Renal cortical epithelial cell (primary cell): ENCODE measurements at places on chromosomes 11 and 22. TPM values are rescaled to one million over a fixed set of nuclear protein-coding genes. Genes with fewer than 3 reads are reported as not detected.

DNA sequence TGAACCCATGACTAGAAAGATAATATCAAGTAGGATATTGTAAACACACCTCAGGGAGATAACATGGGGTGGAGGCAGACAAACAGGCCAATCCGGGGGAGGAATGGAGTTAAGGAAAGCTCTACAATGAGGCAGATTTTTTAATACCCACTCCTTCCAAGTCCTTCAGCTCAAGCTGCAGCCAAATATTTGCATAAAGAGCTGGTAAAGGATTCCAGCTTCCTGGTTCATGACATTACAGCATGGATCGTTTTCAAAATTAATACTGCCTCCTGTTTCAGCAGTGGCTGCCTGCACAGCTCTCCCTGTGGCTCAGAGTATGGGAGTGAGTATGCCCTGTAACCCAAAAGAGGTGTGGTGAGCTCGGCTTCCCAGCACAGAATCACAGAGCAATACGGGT, 5.1 kb downstream of the POU2AF3 start:
- DNase-seq = peak; percentile 46

GRCh38 chr11:97909614-97910399, 1110.9 kb upstream of the CNTN5 start:
- DNase-seq = no peak

GRCh38 chr11:117989351-117990102, 3.3 kb downstream of the IL10RA start:
- DNase-seq = no peak

GRCh38 chr11:27717377-27717776, 17.1 kb upstream of the BDNF start:
- peak; percentile 20 for DNase-seq

DNA sequence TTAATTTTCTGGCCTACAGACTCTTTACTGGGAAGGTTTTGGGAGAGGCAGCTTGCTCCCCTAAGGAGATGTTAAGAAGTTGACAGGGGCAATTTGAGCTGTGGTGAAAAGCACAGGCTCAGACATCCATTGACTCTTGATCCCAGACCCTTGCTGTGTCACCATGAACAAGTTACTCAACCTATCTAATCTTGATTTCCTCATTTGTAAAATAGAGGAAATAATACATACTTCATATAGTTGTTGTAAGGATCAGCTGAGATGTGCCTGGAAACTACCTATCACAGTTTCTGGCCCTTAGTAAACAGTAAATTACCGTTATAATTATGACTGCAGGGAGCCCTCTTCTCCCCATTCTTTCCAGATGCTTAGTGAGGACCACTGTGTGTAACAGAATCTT, 16.6 kb upstream of the SCGB1D4 start:
- no peak for DNase-seq

DNA sequence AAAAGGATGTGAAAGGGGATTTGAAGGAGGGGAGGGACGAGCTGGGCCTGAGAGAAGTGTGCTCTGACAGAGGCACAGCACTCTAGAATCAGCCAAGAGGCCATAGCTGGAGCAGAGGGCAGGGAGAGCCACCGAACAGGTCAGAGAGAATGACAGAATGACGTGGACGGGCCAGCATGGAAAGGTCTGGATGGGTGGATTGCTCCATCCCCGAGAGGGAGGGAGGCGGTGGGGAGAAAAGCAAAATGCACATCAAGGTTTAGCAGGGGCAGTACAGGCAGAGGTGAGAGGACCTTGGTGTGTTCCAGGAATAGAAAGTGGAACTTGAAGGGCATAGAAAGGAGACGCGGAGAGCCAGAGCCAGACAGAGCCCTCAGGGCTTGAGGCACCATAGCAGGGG, 6.9 kb downstream of the PMM1 start:
- no peak for DNase-seq

DNA sequence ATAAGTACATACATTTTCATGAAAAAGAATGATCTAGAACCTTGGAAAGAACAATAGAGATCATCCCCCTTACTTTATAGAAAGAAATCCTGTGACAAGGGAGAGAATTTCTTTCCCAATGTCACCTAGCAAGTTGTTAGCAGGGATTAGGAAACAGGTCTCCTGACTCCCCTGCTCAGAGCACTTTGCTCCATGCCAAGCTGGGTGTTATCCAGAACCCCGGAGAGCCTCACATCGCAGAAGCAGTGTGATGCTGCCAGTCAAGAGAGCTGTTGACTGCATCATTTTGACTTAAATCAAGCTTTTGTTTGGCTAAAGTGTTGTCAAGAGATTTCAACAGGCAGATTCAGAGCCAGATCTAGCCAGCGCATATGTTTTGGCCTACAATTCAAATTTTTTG, 3.6 kb upstream of the RRAS2 start:
- DNase-seq = no peak

DNA sequence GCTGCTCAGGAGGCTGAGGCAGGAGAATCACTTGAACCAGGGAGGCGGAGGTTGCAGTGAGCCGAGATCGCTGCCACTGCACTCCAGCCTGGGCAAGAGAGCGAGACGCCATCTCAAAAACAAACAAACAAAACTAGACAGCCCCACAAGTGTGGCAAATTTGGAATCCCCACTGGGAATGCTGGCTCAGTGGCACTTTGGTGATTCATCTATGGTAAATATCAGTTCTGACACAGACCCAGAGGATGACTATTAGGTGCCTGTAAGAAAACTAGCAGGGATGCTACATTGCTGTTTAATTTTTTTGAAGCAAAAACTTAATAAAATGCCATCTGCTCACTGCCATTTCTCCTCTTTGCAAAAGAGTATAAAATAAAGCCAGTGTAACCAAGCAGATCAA, 107.9 kb downstream of the NAT10 start:
- DNase-seq = peak; percentile 41

GRCh38 chr11:17354601-17354991, 3.0 kb downstream of the NCR3LG1 start:
- peak; percentile 61 for DNase-seq

- DNase-seq = no peak
Measured at GRCh38 chr11:59225017-59225416, 12.3 kb upstream of the MPEG1 start.

DNA sequence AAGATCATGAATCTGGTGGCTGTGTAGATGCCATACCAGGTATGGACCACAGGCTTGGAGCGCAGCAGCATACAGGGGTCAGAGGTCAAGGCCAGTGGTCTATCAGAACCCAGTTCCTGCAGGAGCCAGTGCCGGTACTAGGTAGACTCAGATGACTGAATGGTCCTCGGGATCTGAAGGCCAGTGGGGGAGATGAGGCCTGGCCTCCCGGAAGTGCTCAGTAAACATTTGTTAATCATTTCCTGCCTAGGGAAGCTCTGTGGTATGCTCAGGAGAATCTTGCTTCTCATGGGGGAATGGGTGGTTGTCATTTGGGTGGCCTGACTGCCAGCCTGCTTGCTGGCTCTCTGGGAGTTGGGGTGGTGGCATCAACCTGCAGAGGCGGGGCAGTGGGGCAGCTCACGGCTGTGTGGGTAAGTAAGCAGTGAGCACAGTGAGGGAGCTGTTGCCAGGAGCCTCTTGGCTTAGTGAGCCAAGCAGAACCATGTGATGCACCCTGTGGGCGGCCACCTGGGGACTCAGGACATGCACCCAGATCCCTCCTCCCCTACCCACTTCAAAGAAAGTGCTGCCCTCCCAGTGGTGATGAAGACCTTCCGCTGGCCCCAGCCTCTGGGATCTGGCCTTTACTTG, 33.0 kb downstream of the PTPRJ start:
- peak; percentile 80 for DNase-seq

- DNase-seq = no peak
Measured at GRCh38 chr22:30754521-30754920, 59.8 kb downstream of the OSBP2 start.

DNA sequence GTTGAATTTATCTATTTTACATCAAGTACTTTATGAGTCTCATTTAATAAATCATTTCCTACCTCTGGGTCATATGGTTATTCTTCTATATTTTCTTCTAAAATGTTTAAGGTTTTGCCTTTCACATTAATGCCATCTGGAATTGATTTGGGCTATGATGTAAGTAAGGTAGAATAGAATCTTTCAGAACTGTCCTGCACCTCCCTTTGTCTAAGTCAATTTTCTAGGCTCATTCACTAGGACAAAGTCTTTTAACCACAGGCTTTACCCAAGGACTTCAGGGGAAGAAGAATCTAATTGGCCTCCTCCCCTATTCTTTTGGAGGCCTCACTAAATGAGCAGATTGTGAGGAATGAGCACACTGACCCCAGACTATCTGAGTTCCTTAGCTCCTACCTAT, 146.0 kb downstream of the BBOX1 start:
- no peak for DNase-seq

DNA sequence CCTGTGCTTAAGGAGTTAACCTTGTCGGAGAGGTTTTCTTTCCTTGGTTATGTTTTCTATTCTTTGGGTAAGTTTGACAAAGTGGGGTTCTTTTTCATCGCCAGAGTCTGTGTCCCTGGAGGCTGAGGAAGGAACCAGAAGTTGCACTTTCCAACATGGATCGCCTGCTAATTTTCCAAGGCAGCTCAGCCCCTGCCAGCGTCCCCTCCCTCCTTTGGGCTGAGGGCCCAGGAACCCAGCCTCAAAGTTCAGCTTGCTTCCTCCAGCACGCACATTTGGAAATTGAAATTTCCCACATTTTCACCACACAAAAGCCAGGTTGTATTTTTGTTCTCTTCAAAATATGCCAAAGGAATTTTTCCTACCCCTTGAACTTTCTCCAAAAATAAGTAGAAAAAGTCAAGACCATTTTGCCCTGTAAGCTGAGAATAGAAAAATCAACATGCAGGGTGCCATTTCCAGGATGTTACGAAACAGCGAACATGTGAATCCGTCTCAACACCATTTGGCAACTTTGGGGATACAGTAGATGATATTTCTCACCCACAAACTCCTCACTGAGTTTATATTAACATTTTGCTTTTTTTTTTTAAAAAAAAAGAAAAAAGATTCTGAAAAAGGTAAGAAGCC, 343.5 kb downstream of the TENM4 start:
- no peak for DNase-seq

- DNase-seq = no peak
Measured at GRCh38 chr22:49640366-49641095, 187.1 kb downstream of the BRD1 start.

- DNase-seq = no peak
Measured at GRCh38 chr22:46970411-46971098, 208.1 kb downstream of the TBC1D22A start.

DNA sequence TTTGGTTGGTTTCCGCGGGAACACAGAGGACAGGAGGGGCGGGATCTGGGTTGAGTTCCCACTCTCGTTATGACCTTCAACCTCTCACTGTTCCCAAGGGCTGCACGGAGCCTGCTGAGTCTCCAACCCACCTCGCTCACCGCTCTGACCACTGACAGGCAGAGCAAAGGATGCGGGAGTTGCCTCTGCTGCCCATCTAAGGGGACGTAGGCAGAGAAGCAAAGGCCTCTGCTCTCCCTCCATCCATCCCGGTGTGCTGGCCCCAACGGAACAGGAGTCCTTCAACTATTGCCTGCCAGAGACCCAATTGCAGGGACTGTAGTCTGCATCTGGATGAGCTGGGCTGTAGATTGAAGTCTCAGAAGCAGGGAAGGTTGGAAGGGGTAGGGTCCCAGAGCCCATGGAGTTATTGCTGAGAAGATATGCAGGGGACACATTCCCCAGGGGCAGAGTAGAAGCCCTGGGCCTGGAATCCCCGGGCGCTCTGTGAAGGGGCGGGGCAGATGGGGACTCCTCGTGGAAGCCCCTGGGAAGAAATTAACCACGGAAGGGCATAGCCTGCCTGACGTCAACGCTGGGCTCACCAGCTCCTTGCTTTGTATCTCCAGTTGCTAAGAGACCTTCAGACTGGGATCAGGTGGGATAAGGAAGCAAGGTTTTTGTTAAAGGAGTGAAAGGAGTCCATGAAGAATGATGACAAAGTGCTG, 12.7 kb upstream of the FXYD2 start:
- DNase-seq = peak; percentile 60

SPI1 gene
- not detected in 2 replicates for total RNA-seq

F2 gene
- 1.1 TPM in 1 of 2 replicates, not detected in the other for total RNA-seq

SLC43A3 gene
- total RNA-seq = 46.4 and 47.9 TPM in 2 replicates

FERMT3 gene
- total RNA-seq = 0.17 TPM in 1 of 2 replicates, not detected in the other
